ENCODE measurements at places on chromosomes 2 and 18. TPM values are rescaled to one million over a fixed set of nuclear protein-coding genes. Genes with fewer than 3 reads are reported as not detected.
A peak's percentile ranks its signal among the peaks of the same experiment; 100 is the strongest.

DNA sequence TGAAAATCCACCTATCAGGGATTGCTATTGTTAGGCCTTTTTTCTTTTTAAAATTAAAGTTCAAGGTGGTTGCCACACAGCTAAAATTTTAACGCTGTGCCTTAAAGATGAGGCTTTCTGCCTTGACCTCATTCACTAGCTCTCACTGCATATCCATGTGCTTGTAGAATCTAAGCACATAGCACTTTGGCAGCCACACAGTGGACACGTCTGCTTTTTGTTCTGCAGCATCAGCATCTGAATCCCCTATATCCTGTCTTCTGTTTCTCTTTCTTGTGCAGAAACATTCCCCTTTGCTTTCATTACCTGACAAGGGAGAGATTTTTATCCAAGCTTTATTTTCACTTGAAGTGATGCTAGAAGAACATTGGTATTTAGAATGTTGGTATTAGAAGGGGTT, 38.1 kb downstream of the RALB start:
- no peak for DNase-seq

GRCh38 chr2:127154396-127154795, 47.4 kb upstream of the BIN1 start:
- DNase-seq = peak; percentile 28

DNA sequence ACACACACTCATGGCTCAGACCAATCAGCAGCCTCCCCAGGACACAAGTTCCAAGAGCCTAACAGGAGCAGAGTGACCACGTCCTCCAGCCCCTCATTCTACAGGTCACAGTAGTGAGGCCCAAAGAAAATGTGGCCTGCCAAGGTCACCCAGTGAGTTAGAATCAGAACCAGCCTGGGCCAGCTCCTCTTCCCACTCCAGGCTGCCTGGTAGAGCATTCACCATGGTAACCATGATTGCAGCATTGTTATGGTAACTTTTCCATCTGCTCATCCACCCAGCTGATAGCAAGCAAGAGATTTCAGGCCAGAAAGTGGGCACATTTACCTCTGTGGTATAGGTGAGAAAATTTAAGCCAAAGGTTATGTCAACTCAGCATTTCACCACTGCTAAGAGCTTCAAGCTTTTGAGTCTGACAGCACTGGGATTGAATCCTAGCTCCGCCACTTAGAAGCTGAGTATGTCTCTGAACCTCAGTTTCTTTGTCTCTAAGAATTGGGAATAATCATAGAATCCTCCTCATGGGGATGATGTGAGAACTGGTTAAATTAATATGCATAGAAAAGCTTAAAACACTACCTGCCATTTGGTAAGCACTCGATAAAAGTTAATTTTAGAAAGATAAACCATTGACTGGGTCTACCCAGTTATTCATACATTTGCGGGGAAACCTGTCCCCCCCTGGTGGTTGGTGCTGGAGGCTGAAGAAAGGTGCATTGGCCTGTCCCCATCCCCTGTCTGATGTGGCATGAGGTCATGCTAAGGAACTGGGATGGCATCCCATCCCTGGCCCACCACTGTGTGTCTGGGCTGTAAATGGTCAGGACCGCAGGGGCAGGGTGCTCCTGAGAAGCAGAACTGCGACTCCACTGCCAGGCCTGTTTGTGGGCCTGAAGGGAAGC, 181.5 kb downstream of the KLHL29 start:
- DNase-seq = peak; percentile 69

DNA sequence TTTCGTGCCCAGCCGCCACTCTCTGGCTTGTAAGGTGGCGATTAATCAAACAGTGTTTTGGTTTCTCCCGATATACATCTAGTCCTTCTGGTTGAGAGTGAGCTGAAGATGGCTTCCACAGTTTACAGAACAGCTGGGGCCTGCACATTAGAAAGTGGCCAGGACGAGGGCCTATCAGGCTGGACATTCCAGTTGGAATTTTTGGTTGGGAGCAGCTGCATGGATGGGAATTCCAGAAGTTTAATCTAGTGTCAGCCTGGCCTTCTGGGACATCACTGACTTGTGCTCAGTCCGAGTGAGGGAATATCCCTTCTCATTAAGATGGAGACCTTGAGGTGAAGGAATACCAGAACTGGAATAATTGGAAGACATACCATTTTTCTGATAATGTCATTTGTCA, 118.1 kb upstream of the SIX2 start:
- no peak for DNase-seq

GRCh38 chr2:240018071-240018750, 6.9 kb downstream of the NDUFA10 start:
- no peak for DNase-seq

GRCh38 chr2:234981197-234982095, 29.6 kb downstream of the SH3BP4 start:
- peak; percentile 99 for DNase-seq

GRCh38 chr2:240138254-240138984, 2.0 kb downstream of the OTOS start:
- peak; percentile 55 for DNase-seq

GRCh38 chr2:164840930-164841718, 499 bp downstream of the COBLL1 start:
- DNase-seq = peak; percentile 77

GRCh38 chr18:58052960-58053359, 8.9 kb downstream of the NEDD4L start:
- no peak for DNase-seq

- DNase-seq = no peak
Measured at GRCh38 chr2:28329184-28329583, 63.5 kb upstream of the FOSL2 start.

DNA sequence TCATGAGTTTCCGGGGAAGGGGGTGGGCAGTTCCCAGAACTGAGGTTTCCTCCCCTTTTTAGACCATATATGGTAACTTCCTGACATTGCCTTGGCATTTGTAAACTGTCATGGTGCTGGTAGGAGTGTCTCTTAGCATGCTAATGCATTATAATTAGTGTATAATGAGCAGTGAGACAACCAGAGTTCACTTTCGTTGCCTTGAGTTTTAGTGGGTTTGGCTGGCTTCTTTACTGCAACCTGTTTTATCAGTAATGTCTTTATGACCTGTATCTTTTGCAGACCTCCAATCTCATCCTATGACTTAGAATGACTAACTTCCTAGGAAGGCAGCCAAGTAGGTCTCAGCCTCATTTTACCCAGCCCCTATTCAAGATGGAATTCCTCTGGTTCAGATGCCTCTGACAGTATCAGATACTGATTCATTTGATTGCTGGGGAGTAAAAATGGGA, 447.3 kb downstream of the XIRP2 start:
- no peak for DNase-seq

DNA sequence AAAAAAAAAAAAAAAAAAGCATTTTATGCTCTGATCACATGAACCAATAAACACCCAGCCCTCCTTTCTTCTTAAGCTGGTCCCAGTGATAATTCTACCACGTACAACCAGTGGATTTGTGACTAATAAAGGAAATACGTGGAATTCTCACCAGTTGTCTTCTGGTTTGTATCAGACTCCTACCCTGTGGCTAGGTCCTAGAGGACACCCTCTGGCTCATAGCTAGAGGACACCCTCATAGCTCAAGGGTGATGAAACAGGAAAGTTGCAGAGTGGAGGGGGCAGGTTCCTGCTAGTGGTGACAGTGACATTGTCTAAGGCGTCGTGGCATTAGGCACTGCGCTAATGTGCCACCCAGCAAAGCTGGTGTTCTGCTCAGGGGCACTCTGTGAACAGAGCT, 167.8 kb downstream of the BCL11A start:
- DNase-seq = peak; percentile 43

GRCh38 chr2:193810533-193810932, 1615.8 kb upstream of the TMEFF2 start:
- no peak for DNase-seq

DNA sequence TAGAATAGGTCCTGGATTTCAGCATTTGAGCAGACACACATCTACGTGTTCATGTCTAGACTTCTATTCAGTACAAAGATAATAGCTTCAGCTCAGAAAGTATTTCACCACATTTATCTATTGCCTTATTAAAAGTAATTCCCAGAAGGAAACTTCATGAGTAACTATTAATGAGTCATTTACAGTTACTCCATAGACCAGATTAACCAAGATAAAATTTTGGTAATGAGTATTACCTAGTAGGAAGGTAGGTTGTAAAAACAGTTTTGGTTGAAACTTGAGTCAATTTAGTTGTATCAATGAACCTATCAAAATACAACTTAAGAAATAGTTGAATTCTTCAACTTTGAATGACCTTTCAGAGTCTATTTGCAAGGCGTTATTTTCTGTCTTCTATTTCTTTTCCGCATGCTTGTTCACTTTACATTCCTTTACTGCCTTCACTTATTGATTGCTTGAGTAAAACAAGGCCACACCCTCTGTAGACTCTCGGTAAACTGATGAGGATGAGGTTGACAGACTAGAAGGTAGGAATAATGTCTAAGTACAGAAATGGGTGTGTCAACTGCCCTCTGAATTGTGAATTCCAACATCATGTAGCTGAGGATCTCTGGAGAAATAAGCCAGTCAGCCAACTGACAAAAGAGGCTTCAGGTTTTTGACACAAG, 1165.6 kb upstream of the ZEB2 start:
- DNase-seq = peak; percentile 55

DNA sequence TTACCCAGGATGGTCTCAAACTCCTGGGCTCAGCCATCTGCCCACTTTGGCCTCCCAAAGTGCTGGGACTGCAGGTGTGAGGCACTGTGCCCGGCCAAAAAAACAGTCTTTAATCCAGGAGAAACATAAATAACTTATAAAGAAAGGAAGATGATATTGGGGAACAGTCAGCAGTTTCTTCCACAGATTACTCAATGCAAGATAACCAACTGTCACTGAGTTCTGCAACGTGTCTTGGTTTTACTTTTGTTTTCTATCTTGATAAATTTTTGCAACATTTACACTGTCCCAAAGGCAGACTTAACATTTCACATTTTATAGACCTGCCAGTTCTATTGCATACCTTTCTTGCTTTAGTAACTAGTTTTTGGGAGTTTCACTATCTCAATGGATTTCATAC, 71.1 kb downstream of the ANKRD44 start:
- no peak for DNase-seq

DNA sequence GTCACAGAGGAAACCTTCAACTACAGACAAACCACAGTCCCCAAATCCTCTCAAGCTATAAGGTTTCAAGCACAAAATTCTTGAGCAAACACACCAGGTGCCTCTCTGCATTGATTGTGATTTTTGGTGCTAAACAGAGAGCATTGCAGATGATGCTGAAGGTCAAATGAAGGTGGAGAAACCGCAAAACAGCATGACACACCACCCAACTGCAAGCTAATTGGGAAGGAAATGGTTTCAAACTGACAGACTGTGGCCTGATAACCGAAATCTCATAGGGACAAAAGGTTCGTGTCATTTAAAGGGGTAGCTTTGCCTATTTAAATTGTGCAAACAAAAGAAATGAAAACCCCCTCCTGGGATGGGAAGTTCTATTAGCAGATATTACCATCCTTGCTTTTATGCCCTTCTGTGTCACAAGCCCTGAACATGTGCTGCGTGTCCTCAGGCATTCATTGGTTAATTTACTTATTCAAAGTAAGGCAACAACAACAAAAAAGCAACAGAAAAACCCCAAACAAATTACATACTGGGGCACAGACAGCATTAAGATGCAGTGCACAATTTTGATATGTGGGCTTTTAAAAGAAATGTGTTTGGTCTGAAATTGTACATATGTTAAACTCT, 154.9 kb downstream of the AQP4 start:
- no peak for DNase-seq

GRCh38 chr2:11865805-11866204, 119.4 kb downstream of the LPIN1 start:
- no peak for DNase-seq

- peak; percentile 87 for DNase-seq
Measured at GRCh38 chr2:85066874-85067351, 66.3 kb upstream of the TCF7L1 start.

GRCh38 chr2:25090801-25091200, 48.9 kb downstream of the EFR3B start:
- DNase-seq = no peak

DNA sequence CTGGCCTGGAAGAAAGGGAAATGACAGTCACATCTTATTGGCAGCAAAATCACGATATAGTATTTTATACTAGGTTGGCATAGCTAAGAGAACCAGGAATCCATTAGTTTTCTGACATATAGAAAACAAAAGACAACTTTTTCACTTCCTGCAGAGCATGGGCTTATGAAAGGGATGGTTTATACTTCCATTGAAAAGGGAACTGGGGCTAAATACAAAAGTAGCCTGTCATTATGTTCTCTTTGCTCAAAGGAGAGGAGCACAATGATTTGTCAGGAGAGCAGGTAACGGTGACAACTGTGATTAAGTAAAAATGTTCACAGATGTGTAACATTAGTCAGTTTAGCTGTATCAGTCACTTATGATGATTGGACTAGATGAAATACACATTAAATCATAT, 46.4 kb downstream of the SLC25A12 start:
- DNase-seq = no peak

- no peak for DNase-seq
Measured at GRCh38 chr2:134883552-134884293, 34.9 kb upstream of the CCNT2 start.

GRCh38 chr2:130749641-130750040, 5.7 kb upstream of the AMER3 start:
- no peak for DNase-seq

DNA sequence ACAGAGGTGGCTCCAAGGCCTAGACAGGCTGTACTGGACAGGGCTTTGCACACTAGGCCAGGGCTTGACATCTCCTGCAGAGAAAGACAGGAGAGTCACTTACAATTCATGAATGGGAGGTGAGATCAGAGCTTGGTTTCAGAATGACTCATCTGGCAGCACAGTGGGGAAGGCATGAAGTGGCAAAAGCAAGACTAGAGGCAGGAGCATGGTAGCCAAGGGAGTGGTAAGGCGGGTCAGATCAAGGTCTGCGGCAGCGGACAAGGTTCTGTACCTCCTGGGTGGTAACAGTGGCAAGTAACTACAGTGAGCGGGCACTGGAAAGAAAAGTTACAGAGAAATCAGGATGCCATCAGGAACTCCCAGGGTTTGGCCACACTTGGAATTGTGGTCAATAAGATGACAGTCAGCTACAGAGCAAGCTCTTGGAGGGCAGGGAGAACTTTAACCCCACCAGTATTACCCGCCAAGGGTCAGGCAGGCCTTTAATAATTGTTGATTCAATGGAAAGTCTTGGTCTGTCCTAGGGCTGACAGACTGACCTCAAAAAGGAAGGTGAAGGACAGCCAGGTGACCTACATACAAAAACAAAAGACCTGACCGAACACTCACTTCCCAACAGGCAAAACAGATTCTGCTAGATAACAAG, 5.7 kb downstream of the MCFD2 start:
- peak; percentile 93 for DNase-seq

DNA sequence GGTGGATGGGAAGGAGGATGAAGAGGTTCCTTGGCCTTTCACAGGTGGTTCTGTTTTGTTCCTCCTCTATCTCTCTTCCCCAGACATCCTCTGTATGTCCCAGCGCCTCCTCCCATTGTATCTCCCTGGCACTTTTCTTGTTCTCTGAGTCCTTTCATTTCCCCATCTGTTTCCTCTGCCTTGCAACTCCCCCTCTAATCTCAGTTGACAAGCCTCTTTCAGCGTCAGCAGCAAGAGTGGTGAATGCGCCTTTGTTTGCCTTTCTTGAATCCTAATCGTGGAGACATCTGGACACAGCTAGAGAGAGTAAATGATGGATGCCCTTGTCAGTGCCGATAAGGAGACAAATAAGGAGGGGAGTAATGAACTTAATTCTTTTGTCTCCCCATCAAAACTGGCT, 167.0 kb downstream of the NDUFA10 start:
- DNase-seq = no peak

GRCh38 chr2:19178175-19178574, 180.2 kb downstream of the OSR1 start:
- peak; percentile 19 for DNase-seq

MC2R gene
- not detected for total RNA-seq

REG3A gene
- not detected for total RNA-seq

HOXD13 gene
- 3.8 TPM for total RNA-seq

DCC gene
- not detected for total RNA-seq

ALS2 gene
- 17.3 TPM for total RNA-seq

GAL3ST2 gene
- total RNA-seq = not detected

All from GM23248 (cell line).